ENCODE measurements at places on chromosomes 3 and 15. TPM values are rescaled to one million over a fixed set of nuclear protein-coding genes. Genes with fewer than 3 reads are reported as not detected.
A peak's percentile ranks its signal among the peaks of the same experiment; 100 is the strongest.

Gene C3orf20
- total RNA-seq, result 0.19 TPM

DNA sequence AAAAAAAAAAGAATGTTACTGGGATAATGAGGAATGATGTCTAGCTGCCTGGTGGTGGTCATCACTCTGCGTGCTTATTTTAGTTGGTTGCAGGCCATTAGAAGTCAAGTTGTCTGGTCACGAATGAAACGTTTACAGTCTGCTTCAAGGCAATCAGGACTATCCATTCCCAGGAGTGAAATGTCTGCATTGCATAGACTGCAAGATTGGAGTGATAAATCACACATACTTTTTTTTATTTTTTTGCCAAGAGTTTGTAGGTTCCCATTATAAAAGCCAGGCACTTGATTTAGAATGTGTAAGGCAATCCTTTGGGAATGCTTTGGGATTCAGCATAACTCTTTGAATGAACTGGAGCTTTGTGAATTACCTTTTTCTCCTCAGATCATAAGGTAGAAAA, 132.3 kb downstream of the STAC start:
- peaks cover 3% of the 10 kb centered on the region for H3K27me3 ChIP-seq
- no peak overlapping the region for H3K4me3 ChIP-seq
- peaks cover 1% of the 10 kb centered on the region for H3K36me3 ChIP-seq

Gene GOLGA8S
- 0.81 TPM for total RNA-seq

GRCh38 chr3:109926376-109926775, 589.0 kb upstream of the DPPA4 start:
- no peaks in the 10 kb centered on the region for H3K36me3 ChIP-seq
- H3K4me3 ChIP-seq, result no peak overlapping the region
- no peaks in the 10 kb centered on the region for H3K27me3 ChIP-seq
- no peak for DNase-seq

Gene WDR49
- 0.91 TPM for total RNA-seq

DNA sequence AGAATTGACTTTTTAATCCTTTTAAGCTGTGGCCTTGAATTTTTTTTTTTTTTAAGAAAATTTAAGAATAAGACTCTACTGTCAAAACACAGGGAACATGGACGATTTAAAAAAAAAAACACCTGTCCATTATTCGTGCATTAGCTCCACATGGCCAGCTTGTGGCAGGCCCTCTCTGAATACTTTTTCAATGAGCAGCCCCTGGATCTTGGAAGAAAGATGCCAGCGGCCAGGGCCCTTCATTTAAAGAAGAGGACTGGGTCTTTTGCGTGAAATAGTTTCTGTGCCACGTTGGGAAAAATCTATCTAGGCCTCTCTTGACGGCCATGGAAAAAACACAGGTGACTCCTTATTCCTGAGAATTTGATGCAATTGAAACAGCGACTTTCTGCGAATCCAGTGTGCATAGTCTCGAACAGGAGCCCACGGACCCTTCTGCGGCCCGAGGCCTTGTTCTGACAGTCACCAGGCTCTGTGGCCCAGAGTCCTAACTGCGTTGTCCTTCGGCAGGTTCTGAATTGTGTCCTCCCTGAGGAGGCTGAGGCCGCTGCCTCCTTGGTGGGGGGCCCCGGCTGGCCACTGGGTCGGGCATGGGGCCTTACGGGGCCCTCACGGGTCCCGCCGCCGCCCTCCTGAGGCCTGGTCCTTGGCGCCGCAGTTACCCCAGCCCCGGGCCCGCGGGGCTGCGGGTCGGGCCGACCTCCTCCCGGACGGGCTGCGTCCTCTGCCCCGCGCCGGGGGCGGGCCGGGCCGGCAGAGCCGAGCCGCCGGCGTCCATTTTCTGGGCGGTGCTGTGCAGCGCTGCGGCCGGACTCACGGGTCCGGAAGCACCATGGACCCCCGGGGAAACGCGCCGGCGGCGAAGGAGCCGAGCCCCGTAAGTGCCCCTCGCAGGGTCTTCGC, 33.5 kb downstream of the ZBTB38 start:
- H3K4me3 ChIP-seq, result peak overlapping the region; percentile 72
- DNase-seq, result peak; percentile 37
- peaks cover 6% of the 10 kb centered on the region for H3K27me3 ChIP-seq
- H3K4me1 ChIP-seq, result peaks cover 8% of the 10 kb centered on the region

Gene SPINK8
- not detected for total RNA-seq

- H3K27ac ChIP-seq, result no peak overlapping the region
- no peaks in the 10 kb centered on the region for H3K27me3 ChIP-seq
- H3K4me1 ChIP-seq, result peaks cover 4% of the 10 kb centered on the region
Measured at GRCh38 chr3:100216713-100217112, 44.1 kb upstream of the TBC1D23 start.

- no peak overlapping the region for H3K27ac ChIP-seq
- H3K4me1 ChIP-seq, result peaks cover 19% of the 10 kb centered on the region
- peaks cover 8% of the 10 kb centered on the region for H3K36me3 ChIP-seq
Measured at GRCh38 chr15:67548862-67549651, 6.6 kb downstream of the MAP2K5 start.

Gene HYAL1
- total RNA-seq, result 3.1 TPM

Gene RBP2
- not detected for total RNA-seq

DNA sequence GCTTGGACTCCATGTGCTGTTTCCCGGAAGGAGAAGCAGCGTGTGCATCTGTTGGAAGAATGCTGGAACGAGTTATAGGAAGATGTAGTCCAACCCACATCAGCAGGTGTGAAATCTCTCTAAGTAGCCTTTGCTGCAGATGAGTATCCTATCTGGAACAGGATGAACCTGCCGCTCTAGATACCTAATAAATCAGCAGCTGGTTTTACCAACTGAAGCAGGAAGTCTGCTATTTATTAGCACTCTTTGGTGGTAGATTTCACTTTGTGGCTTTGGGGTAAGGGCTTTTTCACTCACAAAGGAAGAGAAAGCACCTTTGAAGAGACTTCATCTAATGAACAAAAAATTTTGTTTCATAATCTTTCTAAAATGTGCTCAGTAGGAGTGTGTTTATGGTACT, 66.4 kb downstream of the DCUN1D1 start:
- no peak overlapping the region for H3K4me3 ChIP-seq
- no peak overlapping the region for H3K27ac ChIP-seq
- no peaks in the 10 kb centered on the region for H3K4me1 ChIP-seq
- H3K36me3 ChIP-seq, result peaks cover 14% of the 10 kb centered on the region

- H3K27me3 ChIP-seq, result no peaks in the 10 kb centered on the region
- H3K36me3 ChIP-seq, result peaks cover 44% of the 10 kb centered on the region
- peak overlapping the region; percentile 93 for H3K27ac ChIP-seq
- no peak for DNase-seq
- no peak overlapping the region for H3K4me3 ChIP-seq
- peaks cover 28% of the 10 kb centered on the region for H3K4me1 ChIP-seq
Measured at GRCh38 chr3:71031181-71031580, 552.3 kb downstream of the FOXP1 start.

DNA sequence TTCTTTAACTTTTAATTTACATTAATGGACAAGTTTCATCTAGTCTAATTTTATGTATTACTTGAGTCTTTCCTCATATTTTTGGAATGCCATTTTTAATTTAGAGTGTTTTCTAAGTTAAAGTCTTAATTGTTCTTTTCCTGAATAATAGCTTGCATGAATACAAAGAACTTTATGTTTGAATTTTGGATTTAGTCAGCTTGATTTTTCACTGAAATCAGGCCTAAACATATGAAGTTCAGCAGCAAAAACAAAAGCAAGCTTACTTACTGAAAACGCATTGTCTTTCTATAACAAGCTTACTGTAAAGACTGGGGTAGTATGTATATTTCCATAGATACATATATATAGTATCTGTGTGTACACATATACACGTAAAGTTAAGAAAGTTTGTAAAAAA, 126.0 kb downstream of the ZBTB20 start:
- no peak for DNase-seq
- H3K4me1 ChIP-seq, result no peaks in the 10 kb centered on the region
- peaks cover 8% of the 10 kb centered on the region for H3K36me3 ChIP-seq
- no peak overlapping the region for H3K4me3 ChIP-seq

Gene PSTPIP1
- total RNA-seq, result not detected

DNA sequence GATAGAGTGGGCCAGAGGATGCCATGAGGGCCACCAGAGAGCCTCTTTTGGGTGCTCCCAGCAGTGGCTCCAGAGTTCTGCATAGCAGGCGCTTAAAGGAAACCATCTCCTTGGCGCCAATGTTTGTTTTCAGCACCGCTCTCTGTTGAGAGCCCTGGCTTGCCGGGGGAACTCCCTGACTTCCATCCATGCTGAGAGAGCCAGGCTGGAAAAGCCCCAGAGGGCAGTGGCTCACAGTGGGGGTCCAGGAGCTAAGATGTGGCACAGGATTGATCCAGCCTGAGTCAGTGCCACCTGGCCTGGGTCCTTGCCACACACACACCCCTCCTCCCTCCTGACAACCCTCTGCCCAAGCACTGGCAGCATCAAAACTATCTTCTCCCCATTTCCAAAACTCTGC, 50.4 kb upstream of the HACD2 start:
- H3K27ac ChIP-seq, result peak overlapping the region; percentile 59
- peaks cover 43% of the 10 kb centered on the region for H3K4me1 ChIP-seq
- no peak for DNase-seq
- peaks cover 5% of the 10 kb centered on the region for H3K36me3 ChIP-seq
- H3K27me3 ChIP-seq, result peaks cover 2% of the 10 kb centered on the region
- H3K4me3 ChIP-seq, result no peak overlapping the region

GRCh38 chr15:50315814-50316630, 39.0 kb downstream of the GABPB1 start:
- H3K27me3 ChIP-seq, result no peaks in the 10 kb centered on the region
- no peak overlapping the region for H3K4me3 ChIP-seq
- no peak for DNase-seq
- H3K4me1 ChIP-seq, result no peaks in the 10 kb centered on the region
- H3K36me3 ChIP-seq, result no peaks in the 10 kb centered on the region
- no peak overlapping the region for H3K27ac ChIP-seq

DNA sequence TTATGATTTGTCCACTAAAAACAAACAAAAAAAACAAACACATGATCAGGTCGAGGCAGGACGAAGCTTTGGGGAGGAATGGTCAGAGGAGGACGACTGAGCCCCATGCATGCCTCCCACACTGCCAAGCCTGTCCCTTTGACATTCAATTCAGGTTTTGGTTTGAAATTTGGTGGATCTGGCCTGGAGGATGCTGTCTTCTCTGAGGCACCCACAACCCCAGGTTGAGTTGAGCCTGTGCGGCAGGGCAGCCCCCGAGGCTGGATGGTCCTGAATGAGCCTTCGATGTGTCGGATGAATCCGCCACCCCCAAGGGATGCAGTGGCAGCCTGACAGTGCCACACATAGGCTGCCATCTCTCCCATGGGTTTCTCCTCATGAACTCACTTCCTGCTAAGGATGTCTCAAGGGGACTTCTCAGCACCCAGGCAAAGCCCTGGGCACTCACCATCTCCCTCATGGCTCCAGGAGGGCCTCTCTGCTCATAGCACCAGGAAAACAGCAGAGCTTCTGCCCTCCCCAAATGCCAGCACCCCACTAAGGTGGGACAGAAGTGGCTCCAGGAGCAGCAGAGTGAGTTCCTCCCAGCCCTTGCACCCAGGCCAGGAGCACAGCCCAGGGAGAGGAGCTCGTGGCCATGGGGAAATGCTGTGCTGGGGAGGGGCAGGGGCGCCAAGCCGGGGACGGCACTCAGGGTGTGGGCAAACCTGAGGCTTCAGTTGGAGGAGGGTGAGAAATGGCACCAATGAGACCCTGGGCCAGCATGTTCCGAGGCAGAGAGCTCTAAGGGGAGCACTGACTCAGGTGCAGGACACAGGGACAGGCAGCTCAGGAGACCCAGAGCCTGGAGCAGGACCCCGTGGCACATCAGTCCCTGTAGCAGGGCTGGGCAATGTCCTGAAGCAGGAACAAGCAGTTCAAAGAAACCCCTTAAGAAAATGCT, 18.5 kb downstream of the PRR23E start:
- H3K4me1 ChIP-seq, result no peaks in the 10 kb centered on the region
- H3K27ac ChIP-seq, result no peak overlapping the region
- peaks cover 34% of the 10 kb centered on the region for H3K27me3 ChIP-seq
- no peak overlapping the region for H3K4me3 ChIP-seq
- DNase-seq, result no peak
- no peaks in the 10 kb centered on the region for H3K36me3 ChIP-seq

DNA sequence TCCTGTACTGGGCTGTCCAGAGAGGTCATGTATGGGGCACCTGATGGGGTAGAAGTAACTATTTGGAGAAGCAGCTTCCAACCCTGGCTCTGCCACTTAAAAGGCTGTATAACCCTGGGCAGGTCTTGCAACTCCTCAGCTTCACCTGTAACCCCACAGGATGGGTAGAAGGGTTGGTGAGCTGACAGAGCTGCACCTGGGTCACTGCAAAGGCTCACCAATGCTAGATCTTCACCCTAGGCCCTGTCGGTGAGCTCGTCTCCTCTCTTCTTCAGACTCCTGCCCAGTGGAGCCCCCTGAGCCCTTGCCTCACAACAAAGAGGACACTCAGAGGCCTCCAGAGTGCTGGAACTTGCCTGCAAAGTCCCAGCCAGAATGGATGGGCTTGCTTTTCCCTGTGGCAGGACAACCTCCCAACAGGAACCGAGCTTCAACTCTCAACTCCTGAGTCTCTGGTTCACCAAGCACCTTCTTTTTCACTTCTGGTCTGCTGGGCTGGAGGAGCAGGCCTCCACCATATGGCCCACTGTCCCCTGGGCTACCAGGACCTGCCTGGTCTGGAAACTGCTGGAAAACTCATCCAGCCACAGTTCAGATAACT, 45.9 kb downstream of the XXYLT1 start:
- H3K4me3 ChIP-seq, result no peak overlapping the region
- no peak overlapping the region for H3K27ac ChIP-seq
- no peaks in the 10 kb centered on the region for H3K4me1 ChIP-seq
- no peak for DNase-seq

GRCh38 chr3:185439745-185440466, 58.9 kb downstream of the TMEM41A start:
- H3K36me3 ChIP-seq, result peaks cover 3% of the 10 kb centered on the region
- H3K27ac ChIP-seq, result no peak overlapping the region
- no peak for DNase-seq

DNA sequence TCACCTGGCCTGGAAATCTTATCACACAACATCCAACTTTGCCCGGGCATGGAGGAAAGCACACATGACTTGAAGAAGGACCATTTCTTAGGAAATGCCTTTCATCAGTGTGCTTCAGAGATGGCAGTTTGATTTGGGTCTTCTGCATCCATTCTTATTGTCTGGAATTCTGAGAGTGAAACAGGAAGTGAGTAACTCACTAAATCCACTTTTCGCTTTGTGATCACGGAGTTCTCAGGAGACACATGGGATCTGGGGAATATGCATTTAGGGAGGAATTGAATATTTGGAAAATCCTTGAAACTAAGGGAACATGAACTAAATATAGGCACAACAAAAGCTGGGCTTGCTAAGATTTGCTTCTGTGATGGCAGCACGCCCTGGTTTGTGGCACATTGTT, 212.5 kb upstream of the FEZF2 start:
- H3K36me3 ChIP-seq, result peaks cover 26% of the 10 kb centered on the region
- H3K4me3 ChIP-seq, result no peak overlapping the region
- H3K4me1 ChIP-seq, result no peaks in the 10 kb centered on the region
- no peak for DNase-seq

DNA sequence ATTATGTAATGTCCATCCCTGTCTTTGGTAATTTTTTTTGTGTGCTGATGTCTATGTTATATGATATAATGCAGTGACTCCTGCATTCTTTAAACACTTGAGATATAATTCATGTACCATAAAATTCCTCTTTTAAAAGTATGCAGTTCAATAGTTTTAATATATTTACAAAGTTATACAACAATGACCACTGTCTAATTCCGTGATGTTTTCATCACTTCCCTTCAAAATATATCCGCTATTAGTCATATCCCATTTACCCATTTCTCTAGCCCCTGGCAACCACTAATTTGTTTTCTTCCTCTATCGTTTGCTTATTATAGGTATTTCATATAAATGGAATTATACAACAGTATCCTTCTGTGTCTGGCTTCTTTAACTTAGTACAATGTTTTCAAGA, 64.9 kb upstream of the SUCLG2 start:
- H3K27me3 ChIP-seq, result no peaks in the 10 kb centered on the region
- no peaks in the 10 kb centered on the region for H3K4me1 ChIP-seq
- H3K36me3 ChIP-seq, result peaks cover 11% of the 10 kb centered on the region
- no peak overlapping the region for H3K27ac ChIP-seq
- H3K4me3 ChIP-seq, result no peak overlapping the region

Data from progenitor cell of endocrine pancreas (in vitro differentiated cells).